ENCODE measurements at places on chromosomes 6 and 20.

GRCh38 chr6:14121936-14122344 lies 4.4 kb downstream of the CD83 start:
- DNase-seq, result no peak

- DNase-seq, result no peak
Measured at GRCh38 chr6:162230147-162230752, 497.3 kb downstream of the PRKN start.

GRCh38 chr6:108294297-108294726 lies 542 bp upstream of the AFG1L start:
- no peak for DNase-seq

DNA sequence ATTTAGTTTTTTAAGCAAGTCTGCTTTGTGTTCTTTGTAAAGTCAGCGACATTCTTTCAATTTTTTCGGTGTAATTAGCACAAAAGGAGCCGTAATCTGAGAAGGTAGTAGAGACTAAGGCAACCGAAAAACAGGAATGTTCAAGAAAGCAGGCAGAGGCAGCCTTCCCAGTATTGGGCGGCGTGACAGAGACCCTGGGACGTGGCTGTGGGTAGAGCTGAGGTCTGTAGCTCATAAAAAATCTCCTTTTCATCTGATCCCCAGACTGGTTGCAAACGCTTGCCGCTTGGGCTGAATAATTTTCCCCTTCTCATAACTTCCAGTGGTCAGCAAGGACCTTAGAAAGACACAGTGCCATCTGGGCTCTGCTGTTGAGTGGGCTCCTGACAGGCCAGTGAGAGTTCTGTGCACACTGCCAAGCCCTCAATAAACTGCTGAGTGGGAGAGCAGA lies 30.8 kb downstream of the GNAS start:
- DNase-seq, result no peak

- DNase-seq, result no peak
Measured at GRCh38 chr6:14857501-14857900, 388.4 kb upstream of the JARID2 start.

GRCh38 chr6:141669141-141669540 lies 463.6 kb upstream of the GJE1 start:
- DNase-seq, result no peak

DNA sequence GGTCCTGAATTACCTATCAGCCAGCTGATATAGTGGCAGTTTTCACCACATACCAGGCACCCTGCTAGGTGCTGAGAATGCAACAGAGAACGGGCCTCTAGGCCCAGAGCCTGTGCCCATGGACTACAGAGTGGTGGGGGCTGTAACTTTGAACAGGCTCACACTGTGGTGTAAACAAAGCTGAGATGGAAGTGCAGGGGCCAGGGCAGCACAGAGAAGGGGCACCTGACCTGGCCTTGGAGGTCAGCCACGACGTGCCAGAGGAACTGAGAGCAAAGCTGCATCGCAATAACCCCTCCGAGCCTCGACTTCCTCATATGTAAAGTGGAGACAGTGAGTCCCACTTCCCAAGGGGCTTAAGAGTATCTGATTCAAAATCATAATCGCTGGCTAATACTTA lies 105.8 kb downstream of the MAFB start:
- DNase-seq, result no peak

GRCh38 chr20:48819821-48820648 lies 7.8 kb downstream of the PREX1 start:
- no peak for DNase-seq

DNA sequence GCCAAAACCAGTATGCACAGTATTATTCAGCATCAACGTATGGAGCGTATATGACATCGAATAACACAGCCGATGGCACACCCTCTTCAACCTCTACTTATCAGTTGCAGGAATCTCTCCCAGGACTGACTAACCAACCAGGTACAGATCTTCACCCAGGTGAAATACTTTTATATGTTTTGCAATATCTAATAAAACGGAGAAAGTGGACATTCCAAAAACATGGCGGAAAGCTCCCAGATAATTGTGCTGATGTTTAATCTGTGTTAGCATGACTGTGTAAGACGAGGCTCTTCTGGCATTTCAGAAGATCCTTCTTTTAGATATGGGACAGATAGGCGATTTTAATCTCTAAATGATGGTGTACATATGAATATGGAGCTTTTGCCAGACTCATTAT lies 227.4 kb downstream of the EYA4 start:
- DNase-seq, result no peak

GRCh38 chr6:125844989-125845388 lies 54.2 kb downstream of the NCOA7 start:
- no peak for DNase-seq

GRCh38 chr6:40258531-40258930 lies 324.3 kb upstream of the MOCS1 start:
- DNase-seq, result no peak

- DNase-seq, result no peak
Measured at GRCh38 chr20:6845141-6845540, 77.7 kb downstream of the BMP2 start.

GRCh38 chr20:48459722-48460395 lies 367.9 kb downstream of the PREX1 start:
- no peak for DNase-seq

DNA sequence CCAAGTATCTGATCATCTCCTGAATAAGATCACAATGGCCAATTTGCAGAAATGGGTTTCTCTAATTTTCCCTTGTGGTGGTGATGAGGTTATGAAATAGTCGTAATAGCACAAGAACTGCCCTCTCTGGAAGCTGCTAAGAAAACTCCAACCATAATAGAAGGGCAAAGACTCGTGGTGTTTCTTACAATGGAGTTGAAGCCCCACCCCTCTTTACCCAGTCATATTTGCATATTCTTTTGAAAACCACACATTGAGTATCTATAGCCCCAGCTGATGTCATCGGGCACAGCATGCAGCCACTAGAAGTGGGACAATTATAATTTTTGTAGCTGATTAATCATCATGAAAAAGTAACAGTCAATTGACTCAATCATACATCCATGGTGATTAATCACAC lies 452.1 kb upstream of the POU3F2 start:
- no peak for DNase-seq

DNA sequence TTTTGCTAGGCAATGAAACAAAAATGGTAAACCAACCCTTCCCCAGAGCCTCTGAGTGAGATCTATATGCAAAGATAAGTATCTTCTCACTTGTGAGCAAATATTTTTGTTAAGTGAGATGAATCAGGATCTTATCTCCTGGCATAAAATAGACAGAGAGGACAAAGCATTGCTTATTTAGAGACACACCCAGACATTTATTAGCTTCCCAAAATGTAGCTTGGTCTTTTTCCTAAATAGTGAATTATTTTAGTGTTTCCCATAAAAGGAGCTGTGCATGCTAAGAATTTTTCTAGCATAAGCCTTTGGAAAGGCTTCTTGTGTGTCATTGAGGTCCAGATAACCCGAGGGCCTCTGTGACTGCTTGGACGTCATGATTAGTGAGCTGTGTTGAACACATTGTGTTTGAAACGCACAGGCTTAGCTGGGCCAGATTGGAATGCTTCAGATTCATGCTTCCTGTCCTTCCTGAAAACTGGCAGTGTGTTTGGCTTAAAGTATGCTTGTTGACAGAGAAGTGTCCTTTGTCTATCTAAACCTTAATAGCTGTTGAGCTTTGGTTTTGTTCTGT lies 16.5 kb downstream of the MTHFD1L start:
- DNase-seq, result peak; percentile 64

- peak; percentile 67 for DNase-seq
Measured at GRCh38 chr20:51554538-51555165, 12.1 kb upstream of the NFATC2 start.

GRCh38 chr20:63980317-63980805 lies 571 bp upstream of the PRPF6 start:
- peak; percentile 91 for DNase-seq

DNA sequence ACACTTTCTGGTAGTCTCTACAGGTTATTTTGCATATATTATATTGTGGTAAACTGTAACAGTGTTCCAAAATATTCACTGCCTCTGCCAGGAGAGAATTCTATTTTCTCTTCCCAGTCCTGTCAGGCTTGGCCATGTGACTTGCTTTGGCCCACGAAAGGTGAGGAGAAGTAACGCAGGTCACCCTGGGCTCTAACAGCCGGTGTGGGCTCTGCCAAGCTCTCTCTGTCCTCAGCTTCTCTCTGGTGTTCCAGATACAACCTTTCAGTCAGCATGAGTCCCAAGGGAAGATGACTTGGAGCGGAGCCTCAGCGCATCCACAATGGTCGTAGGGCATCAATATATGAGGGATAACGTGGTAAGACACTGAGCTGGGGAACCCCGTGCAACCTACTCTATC lies 113.0 kb upstream of the RREB1 start:
- no peak for DNase-seq

DNA sequence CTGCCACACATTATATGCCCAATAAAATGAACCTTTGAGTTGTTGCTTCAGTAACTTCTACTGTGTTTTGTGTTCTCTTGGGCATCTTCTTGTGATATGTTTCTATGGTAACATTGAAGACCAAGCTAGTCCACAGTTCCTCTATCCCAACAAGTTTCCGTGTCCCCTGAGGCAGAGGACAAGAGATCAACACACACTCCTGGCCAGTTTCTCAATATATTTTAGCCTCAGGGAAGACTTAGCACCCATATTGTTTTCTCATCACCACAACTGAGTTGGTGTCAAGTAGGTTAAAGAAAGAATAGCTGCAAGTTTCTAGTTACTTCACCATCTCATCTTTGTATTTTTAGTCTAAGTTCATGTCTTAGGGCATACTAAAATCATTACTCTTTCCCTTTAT lies 277.5 kb downstream of the UST start:
- DNase-seq, result no peak

GRCh38 chr6:80077067-80077466 lies 29.4 kb upstream of the BCKDHB start:
- DNase-seq, result no peak

GRCh38 chr6:31299511-31299910 lies 27.6 kb upstream of the HLA-C start:
- no peak for DNase-seq

- DNase-seq, result no peak
Measured at GRCh38 chr6:131638013-131638412, 911 bp downstream of the ENPP3 start.

- DNase-seq, result peak; percentile 30
Measured at GRCh38 chr20:2693286-2694007, 867 bp downstream of the EBF4 start.

DNA sequence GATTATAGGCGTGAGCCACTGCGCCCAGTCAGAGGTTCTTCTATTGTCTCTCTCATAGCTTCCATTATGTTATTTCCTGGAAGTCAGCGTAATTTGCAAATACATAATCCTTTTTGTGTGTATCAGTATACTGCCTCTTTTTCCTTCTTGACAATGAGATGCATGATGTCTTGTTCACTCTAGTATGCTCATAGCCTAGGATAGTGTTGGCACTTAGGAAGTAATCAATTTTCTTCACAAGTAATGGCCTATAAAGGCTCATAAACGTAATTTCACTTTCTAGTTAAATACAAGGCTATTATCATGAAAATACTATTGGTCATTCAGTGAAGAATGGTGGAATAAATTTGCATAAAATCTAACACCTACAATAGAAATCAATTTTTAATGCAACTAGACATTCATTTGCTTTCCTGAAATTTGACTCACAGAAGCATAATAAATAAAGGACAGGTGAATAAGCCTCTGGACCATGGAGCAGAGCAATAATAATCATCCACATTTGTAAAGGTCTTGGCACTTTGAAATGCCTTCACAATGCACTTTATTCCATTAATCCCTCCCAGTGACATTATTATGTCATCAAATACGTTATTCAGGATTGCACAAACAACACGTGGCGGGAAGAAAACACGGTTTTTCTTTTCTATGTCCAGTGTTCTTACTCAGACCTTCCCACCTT lies 366.9 kb upstream of the BTBD3 start:
- DNase-seq, result no peak

- no peak for DNase-seq
Measured at GRCh38 chr6:19836799-19837510, at the start of gene ID4. TSS of gene ID4 (plus strand) at chr6:19837370. CDS start at chr6:19837755, 385 bp downstream.

DNA sequence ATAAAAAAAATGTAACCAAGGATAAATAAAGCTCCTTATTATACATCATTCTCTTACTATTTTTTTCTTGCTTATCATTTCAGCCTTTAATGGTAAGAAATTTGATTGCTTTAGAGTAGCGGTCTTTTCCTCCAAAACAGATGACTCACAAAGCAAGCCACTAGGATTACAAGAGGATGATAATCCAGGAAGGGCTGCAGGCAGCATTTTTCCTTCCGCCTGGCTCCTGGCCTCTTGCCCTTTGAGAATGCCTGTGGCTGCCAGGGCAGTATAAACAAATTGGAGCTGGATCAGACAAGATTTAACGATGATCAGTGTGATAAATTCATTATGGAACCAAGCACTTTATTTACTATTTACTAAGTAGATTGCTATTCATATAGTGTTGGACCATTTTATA lies 9.7 kb upstream of the FBXL4 start:
- peak; percentile 41 for DNase-seq

DNA sequence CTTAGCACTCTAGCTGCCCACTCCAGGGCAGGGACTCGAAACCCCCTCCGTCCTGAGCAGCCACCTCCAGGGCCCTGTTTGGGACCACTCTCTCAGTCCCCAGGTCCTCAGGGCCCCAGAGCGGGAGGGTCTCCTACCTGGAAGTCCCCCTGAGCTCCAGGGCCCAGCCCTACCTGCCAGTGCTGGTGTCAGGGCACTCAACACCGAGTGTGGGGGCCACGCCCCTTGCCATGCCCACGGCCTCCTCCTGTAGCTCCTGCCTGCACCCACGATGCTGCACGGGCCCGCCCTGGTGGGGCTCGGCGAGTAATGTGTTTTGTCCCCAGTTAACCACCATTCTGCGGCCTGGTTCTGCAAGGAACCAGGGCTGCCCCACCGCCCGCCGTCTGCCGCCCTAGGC lies 21.5 kb downstream of the SPDEF start:
- no peak for DNase-seq

GRCh38 chr6:44399991-44400390 lies 12.5 kb downstream of the CDC5L start:
- DNase-seq, result no peak

DNA sequence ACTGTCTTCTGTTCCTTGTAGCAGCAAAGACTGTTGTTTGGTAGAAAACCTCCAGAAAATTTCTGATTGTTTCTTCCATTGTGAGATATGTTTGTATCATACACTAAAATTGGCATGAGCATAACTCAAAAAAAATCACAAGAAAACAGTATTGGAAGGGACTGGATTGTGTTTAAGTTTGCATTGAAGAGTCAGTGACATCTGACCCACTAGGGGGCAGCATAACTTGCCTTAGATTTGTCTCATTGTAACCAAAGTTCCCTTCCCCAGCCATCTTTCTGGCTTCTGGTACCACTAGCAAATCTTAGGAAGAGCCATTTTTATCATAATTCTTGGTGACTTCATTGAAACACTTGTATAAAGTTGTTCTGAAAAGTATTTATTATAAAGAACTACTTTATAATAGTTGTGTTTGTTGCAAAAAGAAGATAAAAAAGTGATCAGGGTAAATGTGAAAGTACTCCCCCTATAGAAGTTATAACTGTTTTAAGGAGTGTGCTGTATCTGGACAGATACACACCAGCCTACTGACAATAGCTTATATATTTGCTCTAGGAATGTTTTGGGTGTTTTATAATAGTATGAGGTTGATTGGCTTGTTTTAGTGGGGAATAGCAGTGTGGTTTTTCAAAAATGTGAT lies 7.7 kb downstream of the CSTF1 start:
- DNase-seq, result peak; percentile 58

Measured in RWPE1 (cell line).